Activated CD8-positive, alpha-beta T cell treated with anti-CD3 and anti-CD28 coated beads for 36 hours (primary cell): ENCODE measurements at places on chromosomes 3 and 15.

- DNase-seq = no peak
Observed at GRCh38 chr3:152608696-152609594, 226.0 kb upstream of the P2RY1 start.

GRCh38 chr3:110139048-110139447, 801.7 kb upstream of the DPPA4 start:
- DNase-seq = no peak

DNA sequence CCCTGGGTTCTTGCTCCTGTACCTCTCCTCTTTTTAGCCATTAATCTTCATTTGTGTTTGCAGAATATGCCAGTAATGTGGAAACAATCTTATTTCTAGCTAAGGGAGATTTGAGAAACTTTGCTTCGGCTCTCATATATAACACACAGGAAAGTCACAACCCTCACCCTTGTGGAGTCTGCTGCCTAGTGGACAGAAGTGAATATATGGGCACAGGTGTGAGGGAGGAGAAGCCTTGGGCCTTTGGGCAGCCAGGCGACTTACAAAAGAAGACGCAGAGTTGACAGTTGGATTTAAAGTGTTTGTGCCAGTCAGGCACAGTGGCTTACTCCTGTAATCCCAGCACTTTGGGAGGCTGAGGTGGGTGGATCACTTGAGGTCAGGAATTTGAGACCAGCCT, 181.8 kb upstream of the TBL1XR1 start:
- no peak for DNase-seq

DNA sequence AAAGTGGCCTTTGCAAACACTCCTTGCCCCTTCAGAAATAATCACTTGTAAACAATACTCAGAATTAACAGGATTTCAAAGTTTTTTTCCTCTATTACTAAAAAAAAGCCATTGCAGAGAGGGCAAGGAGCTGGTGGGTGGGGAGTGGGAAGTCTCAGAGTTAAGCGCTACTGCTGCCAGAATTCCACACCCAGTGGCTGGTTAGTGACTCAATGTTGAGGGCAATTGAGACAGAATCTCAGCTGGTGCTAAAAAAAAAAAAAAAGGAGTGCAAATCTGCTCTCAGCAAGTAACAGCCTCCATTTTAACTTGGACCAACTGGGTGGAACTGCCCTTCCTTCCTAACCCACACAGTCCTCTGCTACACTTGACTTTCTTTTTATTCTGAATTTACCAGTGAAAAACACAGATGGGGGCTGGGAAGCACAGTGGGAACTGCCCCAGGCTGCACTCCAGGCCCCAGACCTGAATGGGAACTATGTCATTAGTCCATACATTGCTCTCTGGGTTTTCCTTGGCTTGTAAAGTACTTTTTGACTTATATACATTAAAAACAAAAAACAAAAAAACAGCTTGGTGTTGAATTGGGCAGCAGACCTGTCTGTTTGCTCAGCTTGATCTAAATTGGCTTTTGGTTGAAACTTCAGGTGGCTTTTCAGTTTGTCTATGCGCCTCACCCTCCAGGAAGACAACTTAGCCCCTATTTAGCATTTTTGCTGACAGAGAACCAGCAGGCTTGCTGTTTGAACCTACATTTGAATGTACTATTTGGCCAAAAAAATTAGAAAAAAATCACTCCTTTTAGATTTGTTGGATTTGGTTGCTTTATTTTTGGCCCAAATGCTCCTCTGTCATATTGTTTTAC, 357.8 kb upstream of the TBL1XR1 start:
- no peak for DNase-seq

GRCh38 chr3:34013818-34014570, 215.6 kb downstream of the PDCD6IP start:
- no peak for DNase-seq

DNA sequence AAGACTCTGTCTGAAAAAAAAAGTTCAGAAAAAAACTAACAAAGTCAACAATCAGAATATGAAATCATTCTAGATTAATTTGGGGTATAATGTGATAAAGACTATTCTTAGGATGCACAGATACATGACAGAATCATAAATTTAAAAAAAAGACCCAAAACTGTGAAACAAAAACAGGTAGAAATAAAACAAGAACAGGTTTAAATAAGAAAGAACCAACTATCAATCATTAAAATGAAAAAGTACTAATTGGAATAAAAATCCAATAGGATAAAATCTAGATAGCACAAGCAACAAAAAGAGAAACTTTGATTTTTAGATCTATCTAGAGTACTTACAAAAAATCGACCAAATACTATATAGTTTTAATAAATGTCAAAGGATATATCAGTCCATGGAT, 13.4 kb downstream of the TMEM202 start:
- DNase-seq = no peak

DNA sequence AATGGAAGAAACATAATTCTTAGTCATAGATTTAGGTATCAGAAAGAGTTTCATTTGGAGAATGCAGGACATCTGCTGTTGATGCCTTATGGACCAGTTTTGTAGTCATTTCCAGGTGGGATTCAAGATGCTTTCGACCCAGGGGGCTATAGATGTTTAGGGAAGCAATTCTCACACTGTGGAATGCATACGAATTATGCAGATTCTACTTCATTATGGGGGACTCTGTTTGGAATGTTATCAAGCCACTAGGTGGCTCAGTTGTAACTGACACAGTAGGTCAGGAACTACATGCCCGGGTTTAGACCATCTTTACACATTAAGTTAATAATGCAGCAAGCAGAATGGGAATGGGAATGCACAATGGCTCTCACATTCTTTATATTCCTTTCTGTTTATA, 1359.8 kb downstream of the ZPLD1 start:
- DNase-seq = no peak

- no peak for DNase-seq
Observed at GRCh38 chr3:56896357-56896756, 94.6 kb upstream of the ARHGEF3 start.

- peak; percentile 10 for DNase-seq
Observed at GRCh38 chr3:188041193-188041592, 112.8 kb upstream of the LPP start.
